ENCODE measurements at places on chromosomes 5 and 9. TPM values are rescaled to one million over a fixed set of nuclear protein-coding genes. Genes with fewer than 3 reads are reported as not detected.

GNA14 gene
- 0.15 TPM for total RNA-seq

ADAMTS2 gene
- not detected for total RNA-seq

ZNF462 gene
- 37.3 TPM for total RNA-seq

DHX29 gene
- 20.1 TPM for total RNA-seq

BARHL1 gene
- not detected for total RNA-seq

CCDC183 gene
- 0.38 TPM for total RNA-seq

GRCh38 chr9:112620388-112620787, 97.5 kb downstream of the INIP start:
- no peaks in the 10 kb centered on the region for H3K27me3 ChIP-seq
- H3K36me3 ChIP-seq: no peaks in the 10 kb centered on the region
- no peaks in the 10 kb centered on the region for H3K4me1 ChIP-seq
- no peak overlapping the region for H3K4me3 ChIP-seq
- no peak overlapping the region for H3K27ac ChIP-seq

DNA sequence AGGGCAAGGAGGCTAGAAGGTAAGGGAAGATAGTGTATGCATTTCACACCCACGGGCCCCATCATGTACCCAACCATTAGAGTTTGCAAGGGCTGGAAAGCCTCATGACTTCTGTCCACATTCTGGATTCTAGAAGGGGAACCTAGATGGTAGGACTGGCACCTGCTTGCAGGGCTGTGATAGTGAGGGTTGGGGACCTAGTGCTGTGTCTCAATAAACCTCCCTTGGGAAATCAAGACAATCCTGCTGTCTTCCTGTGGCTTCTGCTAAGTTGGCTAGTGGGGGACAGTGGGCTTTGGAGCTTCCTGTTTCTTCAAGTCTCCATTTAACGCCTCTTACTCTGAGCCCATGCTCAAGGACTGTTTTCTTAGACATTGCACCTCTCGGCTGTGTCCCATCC, 43.6 kb upstream of the SYNPO start:
- H3K4me3 ChIP-seq: no peak overlapping the region
- H3K27me3 ChIP-seq: no peaks in the 10 kb centered on the region
- peaks cover 9% of the 10 kb centered on the region for H3K36me3 ChIP-seq

DNA sequence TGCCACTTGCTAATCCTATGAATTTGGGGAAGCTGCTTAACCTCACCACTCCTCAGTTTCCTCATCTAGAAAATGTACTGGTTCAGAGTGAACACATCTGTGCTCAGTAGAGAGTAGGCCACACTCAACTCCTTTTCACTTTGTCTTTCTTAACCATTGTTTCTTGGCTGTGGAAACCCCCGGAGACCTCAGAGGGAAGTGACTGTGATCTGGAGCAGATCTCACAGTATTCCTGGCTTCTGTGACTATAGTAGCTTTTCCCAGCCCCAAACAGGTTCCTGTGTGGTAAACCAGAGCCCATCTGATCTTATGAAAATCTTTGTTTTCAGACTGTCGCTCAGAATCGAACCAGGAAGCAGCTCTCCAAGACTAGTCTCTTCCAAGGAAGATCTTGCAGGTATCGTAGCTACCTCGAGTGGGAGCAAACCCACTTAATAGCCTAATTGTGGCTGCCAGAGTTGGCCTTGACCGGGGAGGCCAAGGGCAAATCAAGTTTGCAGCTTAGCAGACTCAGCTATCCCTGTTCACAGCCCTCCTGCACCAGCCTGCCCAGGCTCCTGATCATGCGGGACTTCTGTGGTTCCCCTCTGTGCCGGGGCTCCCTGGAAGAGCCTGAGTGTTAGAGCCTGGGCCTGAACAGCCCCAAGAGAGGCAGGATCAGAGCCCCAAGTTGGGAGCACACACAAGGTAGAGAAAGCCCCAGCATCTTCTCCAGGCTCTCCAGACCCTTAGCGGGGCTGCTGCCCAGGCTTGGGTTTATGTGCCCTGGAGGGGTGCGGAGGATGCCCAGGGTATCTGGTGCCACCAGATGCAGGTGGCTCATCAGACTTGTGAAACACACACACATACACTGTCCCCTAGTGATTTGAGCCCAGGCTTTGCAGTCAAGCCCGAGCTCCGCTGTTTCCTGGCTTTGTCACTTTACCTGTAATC, 52.2 kb upstream of the ANGPTL2 start:
- H3K36me3 ChIP-seq: no peaks in the 10 kb centered on the region
- no peak overlapping the region for H3K4me3 ChIP-seq
- H3K27ac ChIP-seq: no peak overlapping the region
- no peak for DNase-seq
- no peaks in the 10 kb centered on the region for H3K27me3 ChIP-seq
- no peaks in the 10 kb centered on the region for H3K4me1 ChIP-seq

DNA sequence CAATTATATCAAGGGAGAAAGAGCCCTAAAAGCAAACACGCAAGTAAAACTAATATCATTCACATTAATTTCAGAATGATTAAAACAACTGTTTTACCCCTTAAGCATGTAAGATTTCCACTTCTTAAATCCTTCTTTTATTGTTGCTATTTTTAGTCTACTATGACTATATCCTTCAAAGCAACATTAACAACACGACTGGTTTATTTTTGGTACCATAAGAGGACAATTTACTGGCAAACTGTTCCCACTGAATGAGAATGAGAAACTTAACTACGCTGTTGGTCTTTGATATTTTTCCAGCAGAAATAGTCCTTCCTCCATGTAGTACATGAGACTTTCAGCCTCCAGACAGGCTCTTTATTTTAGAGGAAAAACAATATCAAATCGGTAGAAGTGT, 281.5 kb downstream of the CTNND2 start:
- no peak for DNase-seq
- no peaks in the 10 kb centered on the region for H3K36me3 ChIP-seq
- H3K27me3 ChIP-seq: no peaks in the 10 kb centered on the region
- H3K4me1 ChIP-seq: no peaks in the 10 kb centered on the region
- no peak overlapping the region for H3K27ac ChIP-seq

- H3K4me1 ChIP-seq: peaks cover 42% of the 10 kb centered on the region
- DNase-seq: no peak
- H3K27ac ChIP-seq: peak overlapping the region; percentile 82
- H3K27me3 ChIP-seq: no peaks in the 10 kb centered on the region
Measured at GRCh38 chr9:14180093-14180959, 133.6 kb downstream of the NFIB start.

DNA sequence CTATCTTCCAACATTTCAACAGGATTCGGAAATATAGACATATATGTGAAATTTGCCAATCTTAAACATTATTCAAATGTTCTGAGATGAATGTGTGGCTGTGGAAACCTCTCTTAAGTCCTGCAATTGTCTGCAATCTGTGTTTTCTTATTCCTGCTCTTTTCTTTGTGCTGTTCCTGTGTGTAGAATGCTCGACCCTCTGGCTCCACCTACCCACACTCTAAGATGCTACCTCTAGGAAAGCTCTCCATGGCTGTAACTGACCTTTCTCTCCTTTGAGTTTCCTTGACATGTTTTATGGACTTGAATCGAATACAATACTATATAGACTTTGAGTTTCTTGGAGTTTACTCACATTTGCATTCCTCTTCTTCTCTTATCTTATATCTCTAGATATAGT, 120.6 kb upstream of the ASTN2 start:
- DNase-seq: no peak
- H3K4me1 ChIP-seq: no peaks in the 10 kb centered on the region
- H3K4me3 ChIP-seq: no peak overlapping the region
- no peak overlapping the region for H3K27ac ChIP-seq
- H3K36me3 ChIP-seq: no peaks in the 10 kb centered on the region

- H3K4me3 ChIP-seq: no peak overlapping the region
- H3K27me3 ChIP-seq: no peaks in the 10 kb centered on the region
- peak; percentile 62 for DNase-seq
- H3K27ac ChIP-seq: no peak overlapping the region
Measured at GRCh38 chr5:139725073-139725830, 70.4 kb upstream of the PSD2 start.

DNA sequence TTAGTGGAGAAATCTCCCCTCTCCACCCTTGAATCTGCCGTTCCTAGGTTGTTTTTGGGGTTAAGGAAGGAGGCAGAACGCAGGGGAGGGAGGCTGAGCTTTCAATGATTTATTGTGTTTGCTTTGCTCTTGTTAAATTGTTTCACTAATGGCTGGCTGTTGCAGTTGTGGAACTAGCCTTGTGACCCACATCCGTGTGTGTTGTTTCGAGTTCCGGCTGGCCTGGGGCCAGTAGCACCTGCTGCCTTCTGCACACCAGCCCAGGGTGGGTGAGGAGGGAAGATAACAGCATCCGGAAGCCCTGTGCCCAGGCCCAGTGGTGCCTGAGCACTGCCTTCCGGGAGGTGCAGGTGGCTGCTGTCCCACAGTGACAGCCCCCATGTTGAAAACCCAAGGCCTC, 3.6 kb downstream of the ERGIC1 start:
- peak overlapping the region; percentile 7 for H3K4me3 ChIP-seq
- peaks cover 31% of the 10 kb centered on the region for H3K36me3 ChIP-seq
- peaks cover 23% of the 10 kb centered on the region for H3K4me1 ChIP-seq
- DNase-seq: peak; percentile 73

GRCh38 chr5:73728493-73729273, 102.7 kb downstream of the ARHGEF28 start:
- DNase-seq: no peak
- H3K4me3 ChIP-seq: no peak overlapping the region
- peaks cover 21% of the 10 kb centered on the region for H3K4me1 ChIP-seq

DNA sequence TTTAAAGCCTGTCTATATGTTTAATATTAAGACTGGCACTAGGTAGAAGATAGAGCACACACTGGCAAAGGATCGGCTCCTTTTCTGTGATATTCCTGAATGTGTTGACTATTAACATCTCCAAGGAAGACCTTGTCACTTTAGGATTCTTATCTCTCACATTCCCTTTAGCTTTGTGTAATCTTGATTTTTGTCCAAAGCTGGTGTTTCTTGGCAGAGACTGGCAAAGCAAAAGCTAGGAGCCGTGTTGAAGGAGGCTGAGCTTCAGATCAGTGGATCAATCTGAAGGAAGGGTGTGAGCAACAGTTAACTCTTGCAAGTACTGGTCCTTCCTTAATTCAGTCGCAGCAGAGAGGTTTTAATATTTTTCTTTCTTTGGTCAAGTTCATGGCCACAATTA, 830.4 kb upstream of the ZNF608 start:
- H3K27me3 ChIP-seq: no peaks in the 10 kb centered on the region
- no peak overlapping the region for H3K4me3 ChIP-seq
- DNase-seq: no peak

DNA sequence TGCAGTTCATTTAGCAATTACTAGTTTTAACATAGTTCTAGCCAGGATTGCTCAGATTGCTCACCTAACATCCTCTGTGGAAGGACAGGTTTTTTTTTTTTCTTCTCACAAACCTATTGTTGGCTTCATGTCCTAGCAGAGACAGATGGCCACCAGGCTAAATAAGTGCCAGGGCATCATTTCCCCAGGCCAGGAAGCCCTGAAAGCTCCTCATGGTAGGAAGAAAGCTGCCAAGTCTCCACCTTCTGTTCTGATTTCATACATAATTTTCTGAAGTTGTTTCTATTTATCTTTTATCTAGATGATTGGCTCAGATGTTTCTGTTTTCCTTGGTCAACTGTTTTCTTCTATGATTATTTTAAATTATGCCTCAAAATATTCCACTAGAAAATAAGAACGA, 31.0 kb downstream of the EFCAB9 start:
- peaks cover 25% of the 10 kb centered on the region for H3K36me3 ChIP-seq
- no peak overlapping the region for H3K27ac ChIP-seq
- H3K27me3 ChIP-seq: no peaks in the 10 kb centered on the region
- DNase-seq: no peak

DNA sequence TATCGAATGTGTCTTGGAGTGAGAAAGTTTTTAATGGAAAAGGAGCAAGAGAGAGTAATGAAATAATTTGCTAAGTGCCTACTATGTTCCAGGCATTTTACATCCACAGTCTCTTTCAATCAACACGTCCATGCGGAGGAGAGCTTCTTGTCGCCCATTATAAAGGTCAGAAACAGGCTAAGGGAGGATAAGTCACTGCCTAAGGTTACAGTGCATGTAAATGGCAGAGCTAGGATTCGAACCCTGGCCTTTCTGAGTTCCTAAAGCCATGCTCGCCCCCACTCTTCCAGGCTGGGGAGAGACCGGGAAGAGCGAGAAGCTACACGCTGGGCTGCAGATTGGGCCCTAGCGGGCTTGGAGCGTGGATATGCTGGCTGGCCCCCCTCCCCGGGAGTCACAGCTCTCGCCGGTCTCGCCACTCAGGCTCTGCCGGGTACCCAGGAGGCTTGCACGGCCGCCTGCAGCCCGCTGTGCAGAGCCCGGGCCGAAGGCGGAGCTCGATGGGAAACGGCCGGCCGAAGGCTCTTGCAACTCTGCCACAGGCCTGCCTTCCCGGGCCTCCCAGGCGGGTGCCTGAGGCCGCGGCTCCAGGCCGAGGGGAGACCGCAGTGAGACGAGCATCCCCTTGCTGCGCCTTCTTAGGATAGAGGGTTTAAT, 775 bp upstream of the LHX2 start:
- DNase-seq: no peak
- H3K4me3 ChIP-seq: peak overlapping the region; percentile 67
- peaks cover 83% of the 10 kb centered on the region for H3K27me3 ChIP-seq
- no peaks in the 10 kb centered on the region for H3K4me1 ChIP-seq
- H3K36me3 ChIP-seq: no peaks in the 10 kb centered on the region

GRCh38 chr5:172377856-172378255, 76.5 kb downstream of the SH3PXD2B start:
- H3K27ac ChIP-seq: no peak overlapping the region
- H3K4me3 ChIP-seq: no peak overlapping the region
- H3K27me3 ChIP-seq: no peaks in the 10 kb centered on the region
- peaks cover 19% of the 10 kb centered on the region for H3K36me3 ChIP-seq
- no peak for DNase-seq
